ENCODE measurements at places on chromosomes 7 and 10.

- DNase-seq, result no peak
Observed at GRCh38 chr7:47764746-47765145, 182.8 kb upstream of the TNS3 start.

- peak; percentile 72 for DNase-seq
Observed at GRCh38 chr7:70619130-70619529, 512.8 kb upstream of the GALNT17 start.

- DNase-seq, result no peak
Observed at GRCh38 chr10:72425133-72425532, 70.4 kb upstream of the DNAJB12 start.

GRCh38 chr10:103798511-103798910 is 56.9 kb downstream of the SH3PXD2A start:
- DNase-seq, result no peak

GRCh38 chr7:118153551-118154177 is 30.3 kb upstream of the LSM8 start:
- DNase-seq, result peak; percentile 51

- no peak for DNase-seq
Observed at GRCh38 chr10:59036311-59037017, 140.0 kb upstream of the PHYHIPL start.

DNA sequence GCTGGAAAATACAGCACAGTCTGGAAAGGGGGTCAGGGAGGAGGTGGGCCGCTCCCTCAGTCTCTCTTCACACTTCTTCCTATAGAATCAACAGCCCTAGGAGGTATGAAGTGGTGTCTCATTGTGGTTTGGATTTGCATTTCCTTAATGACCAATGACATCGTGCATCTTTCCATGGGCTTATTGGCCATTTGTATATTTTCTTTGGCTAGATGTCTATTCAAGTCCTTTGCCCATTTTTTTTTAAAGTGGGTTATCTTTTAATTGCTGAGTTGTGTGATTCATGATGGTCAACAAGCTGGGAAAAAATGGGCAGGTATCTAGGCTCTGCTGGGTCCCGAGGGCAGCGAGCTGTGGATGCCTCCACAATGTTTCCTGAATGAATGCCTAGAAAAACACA is 29.1 kb downstream of the TMEM130 start:
- no peak for DNase-seq

GRCh38 chr10:91162050-91162494 is 58.4 kb upstream of the PCGF5 start:
- peak; percentile 40 for DNase-seq

DNA sequence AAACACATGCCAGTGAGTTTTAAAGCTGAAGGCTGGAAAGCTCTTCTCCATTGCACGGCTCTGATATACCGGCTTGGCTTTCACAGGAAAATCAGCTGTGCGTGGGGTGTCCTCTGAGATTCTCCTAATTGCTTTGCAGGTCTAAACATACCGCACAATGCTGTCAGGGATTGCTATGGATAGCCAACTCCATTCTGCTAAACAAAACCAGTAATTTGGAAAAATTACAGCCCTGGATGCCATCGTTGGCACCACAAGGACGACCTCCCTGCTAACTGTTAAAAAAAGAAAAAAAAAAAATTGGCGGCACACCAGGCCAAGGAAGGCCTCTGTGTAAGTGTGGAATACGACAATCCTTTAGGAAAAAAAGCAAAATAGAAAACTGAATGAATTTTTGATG is 118.6 kb upstream of the ADARB2 start:
- DNase-seq, result no peak

DNA sequence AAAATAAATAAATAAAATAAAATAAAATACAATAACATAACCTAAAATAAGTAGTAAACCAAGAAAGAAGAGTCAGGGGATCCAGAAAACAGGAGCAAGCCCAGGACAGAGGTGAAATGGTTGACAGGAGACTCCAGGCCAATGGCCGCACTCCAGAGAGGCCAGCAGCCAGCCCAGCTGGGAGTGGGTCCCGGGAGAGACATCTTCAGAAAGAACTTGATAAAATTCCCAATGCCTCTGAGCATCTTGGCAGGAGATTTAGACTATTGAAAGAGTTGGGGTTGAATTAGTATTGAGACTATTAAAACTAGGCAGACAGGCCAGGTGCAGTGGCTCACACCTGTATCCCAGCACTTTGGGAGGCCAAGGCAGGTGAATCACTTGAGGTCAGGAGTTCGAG is 62.6 kb downstream of the CLIP2 start:
- DNase-seq, result no peak

DNA sequence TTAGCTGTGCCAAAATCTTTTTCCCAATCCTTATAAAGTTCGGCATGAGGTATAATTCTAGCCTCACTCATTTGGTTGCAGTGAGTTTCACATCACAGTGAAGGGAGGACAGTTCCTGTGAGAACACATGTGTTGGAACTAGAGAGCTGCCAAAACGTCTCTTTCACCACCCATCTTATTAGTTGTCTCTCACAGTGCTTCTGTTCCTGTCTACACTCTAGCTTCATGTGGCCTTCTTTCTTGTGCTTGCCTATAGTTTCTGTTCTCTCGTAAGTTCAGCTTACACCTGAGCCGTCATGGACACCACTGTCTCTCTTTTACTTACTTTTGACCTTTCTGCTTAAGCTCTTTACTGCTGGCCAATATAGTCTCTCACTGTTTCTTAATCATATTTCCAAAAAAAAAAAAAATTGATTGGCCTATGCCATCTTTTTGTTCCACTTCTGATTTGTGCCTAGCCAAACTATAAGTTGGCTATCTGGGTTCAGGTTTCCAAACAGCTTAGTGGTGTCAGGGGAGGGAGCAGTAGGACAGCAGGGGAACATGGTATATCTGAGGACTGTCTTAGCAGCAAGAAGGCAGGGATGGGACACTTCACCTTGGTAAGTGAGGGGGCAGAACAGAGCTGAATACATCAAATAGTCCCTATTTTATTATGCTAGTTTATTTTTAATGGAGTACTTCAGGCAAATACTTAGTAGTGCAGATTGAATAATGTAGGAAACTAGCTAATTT is 38.0 kb downstream of the ZNRF2 start:
- DNase-seq, result no peak

- DNase-seq, result no peak
Observed at GRCh38 chr7:115965796-115966475, 64.6 kb downstream of the TFEC start.

- DNase-seq, result no peak
Observed at GRCh38 chr7:70028620-70029019, 430.3 kb downstream of the AUTS2 start.

DNA sequence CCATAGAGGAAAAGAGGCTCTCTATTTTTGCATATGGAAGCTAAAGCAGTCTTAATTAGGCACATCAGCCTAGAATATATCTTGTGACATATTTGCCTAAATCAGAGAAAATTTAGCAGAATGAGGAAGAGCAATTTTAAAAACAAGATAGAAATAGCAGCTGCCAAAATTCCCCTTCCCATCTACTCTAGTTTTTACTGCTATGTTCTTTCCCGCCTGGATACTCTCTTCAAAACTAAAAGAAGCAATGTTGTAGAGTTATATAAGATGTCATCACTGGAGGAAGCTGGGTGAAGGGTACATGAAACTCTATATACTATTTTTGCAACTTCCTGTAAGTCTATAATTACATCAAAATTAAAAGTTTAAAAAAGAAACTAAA is 87.0 kb downstream of the ARMH3 start:
- no peak for DNase-seq

DNA sequence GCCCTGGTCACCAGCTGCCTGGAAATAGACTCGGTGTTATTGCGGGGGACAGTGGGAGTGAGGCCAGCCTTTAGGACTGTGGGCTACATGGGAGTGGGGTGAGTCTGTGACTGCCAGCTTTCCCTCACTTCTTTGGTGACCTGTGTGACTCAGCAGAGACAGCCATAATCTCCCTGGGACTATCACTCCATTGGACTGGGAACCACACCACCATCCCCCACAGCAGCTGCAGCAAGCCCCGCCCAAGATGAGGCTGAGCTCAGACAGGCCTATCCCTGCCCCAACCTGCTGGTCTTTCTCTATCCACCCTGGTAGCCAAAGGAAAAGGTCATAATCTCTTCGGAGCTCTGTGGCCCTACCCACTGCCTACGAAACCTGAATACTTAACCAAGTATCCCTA is 263.2 kb downstream of the FZD1 start:
- no peak for DNase-seq

All from NCI-H1092 treated with DMSO at 0.1 percent for 48 hours (cell line).